ENCODE measurements at places on chromosomes 7 and 10.

DNA sequence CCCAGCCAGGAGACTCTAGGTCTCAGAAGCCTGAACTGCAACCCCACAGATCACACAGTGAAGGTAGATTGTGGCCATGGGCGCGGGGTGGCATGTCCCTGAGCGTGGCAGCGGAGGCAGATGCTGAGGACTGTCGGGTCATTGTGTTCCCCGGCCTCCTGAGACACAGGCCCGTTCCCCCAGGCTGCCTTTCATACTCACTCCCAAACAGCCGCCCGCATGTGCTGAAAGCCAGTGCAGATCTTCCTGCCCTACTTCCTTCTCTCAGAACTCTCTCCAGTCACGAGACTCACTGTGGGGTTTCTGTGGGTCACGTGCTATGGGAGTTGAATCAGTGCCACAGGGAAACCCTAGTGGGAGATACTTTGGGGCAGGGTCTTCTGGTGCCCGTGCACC is 48.0 kb downstream of the ZNF467 start:
- H3K27ac ChIP-seq: no peak overlapping the region
- no peaks in the 10 kb centered on the region for H3K27me3 ChIP-seq
- no peak overlapping the region for H3K4me3 ChIP-seq

GRCh38 chr7:91436655-91437054 is 172.4 kb downstream of the FZD1 start:
- no peak overlapping the region for H3K27ac ChIP-seq
- H3K27me3 ChIP-seq: no peaks in the 10 kb centered on the region
- H3K36me3 ChIP-seq: no peaks in the 10 kb centered on the region
- H3K4me1 ChIP-seq: no peaks in the 10 kb centered on the region
- DNase-seq: no peak
- no peak overlapping the region for H3K4me3 ChIP-seq

- no peaks in the 10 kb centered on the region for H3K27me3 ChIP-seq
- H3K36me3 ChIP-seq: no peaks in the 10 kb centered on the region
- DNase-seq: no peak
- H3K27ac ChIP-seq: no peak overlapping the region
Measured at GRCh38 chr10:7933262-7933661, 115.0 kb downstream of the TAF3 start.

DNA sequence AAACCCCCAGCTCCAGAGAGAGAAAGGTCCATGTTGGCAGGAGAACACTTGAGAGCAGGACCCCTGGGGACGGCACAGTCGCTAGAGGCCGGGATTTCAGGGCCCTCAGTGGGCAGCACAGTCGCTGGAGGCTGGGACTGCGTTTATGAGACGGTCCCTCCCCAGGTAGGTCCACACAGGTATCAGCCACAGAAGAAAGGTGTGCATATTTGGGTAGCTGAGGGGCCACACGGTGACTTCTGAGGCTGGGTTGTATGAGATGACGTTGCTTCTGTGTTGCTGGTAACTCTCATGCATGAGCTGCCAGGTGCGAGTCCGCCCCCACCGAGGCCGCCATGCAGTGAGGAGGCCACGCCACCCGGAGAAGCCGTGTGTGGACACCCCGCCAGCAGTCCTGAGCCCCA is 56.9 kb upstream of the PPP2R2D start:
- H3K4me1 ChIP-seq: no peaks in the 10 kb centered on the region
- DNase-seq: no peak
- no peak overlapping the region for H3K27ac ChIP-seq
- no peak overlapping the region for H3K4me3 ChIP-seq
- H3K27me3 ChIP-seq: peaks cover 20% of the 10 kb centered on the region

- H3K4me1 ChIP-seq: no peaks in the 10 kb centered on the region
- H3K36me3 ChIP-seq: no peaks in the 10 kb centered on the region
- H3K27me3 ChIP-seq: no peaks in the 10 kb centered on the region
- no peak overlapping the region for H3K27ac ChIP-seq
Measured at GRCh38 chr7:146725520-146725919, 608.9 kb downstream of the CNTNAP2 start.

DNA sequence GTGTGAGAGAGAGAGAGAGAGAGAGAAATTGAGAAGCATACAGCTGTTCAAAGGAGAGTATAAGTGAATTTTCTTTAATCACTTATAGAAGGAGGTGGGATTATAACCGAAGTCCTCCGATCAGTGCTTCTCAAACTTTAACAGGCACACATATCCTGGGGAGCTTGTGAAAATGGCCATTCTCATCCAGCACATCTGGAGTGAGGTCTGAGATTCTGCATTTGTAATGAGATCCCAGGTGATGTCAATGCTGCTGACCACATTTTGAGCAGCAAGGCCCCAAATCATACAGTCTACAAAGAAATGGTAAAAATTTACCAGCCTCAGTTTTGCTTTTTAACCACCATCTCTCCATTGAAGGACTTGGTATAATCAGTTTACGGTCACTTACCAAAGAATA is 219.0 kb downstream of the PTEN start:
- no peaks in the 10 kb centered on the region for H3K27me3 ChIP-seq
- DNase-seq: no peak
- peaks cover 4% of the 10 kb centered on the region for H3K4me1 ChIP-seq
- peak overlapping the region; percentile 56 for H3K27ac ChIP-seq

GRCh38 chr7:156578978-156579430 is 61.6 kb upstream of the RNF32 start:
- H3K36me3 ChIP-seq: peaks cover 3% of the 10 kb centered on the region
- no peak overlapping the region for H3K4me3 ChIP-seq
- peaks cover 17% of the 10 kb centered on the region for H3K27me3 ChIP-seq
- peaks cover 4% of the 10 kb centered on the region for H3K4me1 ChIP-seq

DNA sequence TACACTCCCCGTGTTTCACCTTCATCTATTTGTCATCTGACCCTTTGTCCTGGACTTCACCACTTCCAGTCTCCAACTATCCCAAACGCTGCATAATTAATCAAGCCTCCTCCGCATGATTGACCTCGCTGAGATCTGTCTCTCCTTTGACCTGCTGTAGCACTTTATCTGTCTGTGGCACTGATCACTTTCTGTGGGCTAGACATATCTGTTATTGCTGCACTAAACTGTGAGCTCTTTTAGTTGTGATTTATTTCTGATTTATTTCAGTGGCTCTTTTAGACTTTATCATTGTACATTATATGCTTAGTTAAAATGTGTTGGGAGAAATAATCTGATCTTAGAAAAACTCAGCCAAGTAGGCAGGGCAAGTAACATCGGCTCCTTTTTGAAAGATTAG is 91.9 kb upstream of the GATA3 start:
- no peak overlapping the region for H3K4me3 ChIP-seq
- H3K36me3 ChIP-seq: peaks cover 13% of the 10 kb centered on the region
- no peak for DNase-seq
- no peak overlapping the region for H3K27ac ChIP-seq
- no peaks in the 10 kb centered on the region for H3K27me3 ChIP-seq
- peaks cover 8% of the 10 kb centered on the region for H3K4me1 ChIP-seq

DNA sequence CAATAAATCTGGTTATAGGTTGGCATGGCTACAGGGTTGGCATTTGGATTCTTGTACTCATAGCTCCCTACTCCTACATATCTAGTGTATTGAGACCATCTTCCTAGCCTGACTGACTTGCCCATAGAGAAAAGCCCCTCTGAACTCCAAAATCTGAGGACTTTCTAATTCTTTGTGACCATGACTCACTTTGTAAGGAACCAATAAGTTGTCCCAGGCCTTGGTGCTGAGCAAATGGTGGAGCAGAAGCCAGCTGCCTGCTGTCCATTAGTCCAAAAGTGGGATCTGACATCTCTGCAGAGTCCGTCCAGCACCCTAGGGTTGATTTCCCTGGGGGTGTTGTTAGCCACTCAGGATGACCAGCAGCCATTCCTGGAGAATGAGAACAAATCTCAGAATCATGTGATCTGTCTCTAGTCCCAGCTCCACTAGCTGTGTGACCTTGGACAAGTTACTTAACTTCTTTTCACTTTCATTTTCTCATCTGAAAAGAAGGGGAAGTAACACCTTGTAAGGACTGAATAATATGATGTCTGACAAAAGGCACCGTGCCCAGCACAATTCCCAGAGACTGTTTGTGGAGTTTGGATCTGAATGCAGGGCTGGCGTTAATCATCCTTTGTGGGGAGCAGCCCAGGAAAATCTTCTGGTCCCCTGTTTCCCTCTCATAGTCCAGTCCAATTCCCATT is 44.1 kb downstream of the MTURN start:
- DNase-seq: no peak
- H3K27ac ChIP-seq: no peak overlapping the region
- H3K4me3 ChIP-seq: no peak overlapping the region
- peaks cover 4% of the 10 kb centered on the region for H3K4me1 ChIP-seq
- H3K27me3 ChIP-seq: no peaks in the 10 kb centered on the region

GRCh38 chr7:79741684-79742083 is 288.2 kb upstream of the MAGI2 start:
- no peak overlapping the region for H3K4me3 ChIP-seq
- no peaks in the 10 kb centered on the region for H3K36me3 ChIP-seq
- no peak for DNase-seq
- no peak overlapping the region for H3K27ac ChIP-seq

DNA sequence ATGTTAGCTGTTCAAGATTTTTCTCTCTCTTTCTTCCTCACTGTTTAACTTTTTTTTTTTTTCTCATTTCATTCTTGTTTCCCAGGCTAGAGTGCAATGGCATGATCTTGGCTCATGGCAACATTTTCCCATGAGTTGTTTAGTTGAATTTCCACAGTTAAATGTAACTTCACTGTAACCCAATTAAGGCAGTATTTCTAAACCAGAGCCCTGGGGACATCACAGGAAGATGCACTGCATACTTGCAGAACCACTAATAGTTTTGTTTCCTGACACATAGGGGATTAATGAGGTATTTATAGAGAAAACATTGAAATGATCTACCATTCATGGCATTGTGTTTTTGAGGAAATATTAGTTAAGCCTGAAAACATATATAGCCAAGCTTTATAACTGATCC is 795.6 kb upstream of the GHITM start:
- no peak overlapping the region for H3K4me3 ChIP-seq
- no peak overlapping the region for H3K27ac ChIP-seq
- DNase-seq: no peak
- H3K4me1 ChIP-seq: no peaks in the 10 kb centered on the region
- no peaks in the 10 kb centered on the region for H3K27me3 ChIP-seq

DNA sequence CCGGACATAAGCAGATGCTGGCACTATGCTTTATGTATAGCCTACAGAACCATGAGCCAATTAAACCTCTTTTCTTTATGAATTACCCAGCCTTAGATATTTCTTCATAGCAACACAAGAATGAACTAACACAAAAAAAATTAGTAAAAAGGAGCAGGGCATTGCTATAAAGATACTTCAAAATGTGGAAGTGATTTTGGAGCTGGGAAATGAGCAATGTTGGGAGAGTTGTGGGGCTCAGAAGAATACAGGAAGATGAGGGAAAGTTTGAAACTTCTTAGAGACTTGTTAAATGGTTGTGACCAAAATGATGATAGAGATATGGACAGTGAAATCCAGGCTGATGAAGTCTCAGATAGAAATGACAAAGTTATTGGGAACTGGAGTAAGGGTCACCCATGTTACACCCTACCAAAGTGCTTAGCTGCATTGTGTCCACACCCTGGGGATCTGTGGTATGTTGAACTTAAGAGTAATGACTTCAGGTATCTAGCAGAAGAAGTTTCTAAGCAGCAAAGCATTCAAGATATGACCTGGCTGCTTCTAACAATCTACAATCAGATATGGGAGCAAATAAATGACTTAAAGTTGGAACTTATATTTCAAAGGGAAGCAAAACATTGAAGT is 24.2 kb downstream of the PNLIPRP3 start:
- no peak for DNase-seq
- H3K27me3 ChIP-seq: no peaks in the 10 kb centered on the region
- H3K36me3 ChIP-seq: no peaks in the 10 kb centered on the region
- H3K4me3 ChIP-seq: no peak overlapping the region

- H3K4me1 ChIP-seq: peaks cover 14% of the 10 kb centered on the region
- H3K36me3 ChIP-seq: peaks cover 5% of the 10 kb centered on the region
- no peak overlapping the region for H3K4me3 ChIP-seq
- no peaks in the 10 kb centered on the region for H3K27me3 ChIP-seq
Measured at GRCh38 chr7:96219378-96220130, 102.3 kb downstream of the SLC25A13 start.

- no peak overlapping the region for H3K4me3 ChIP-seq
- peaks cover 4% of the 10 kb centered on the region for H3K27me3 ChIP-seq
- H3K4me1 ChIP-seq: peaks cover 9% of the 10 kb centered on the region
Measured at GRCh38 chr7:114051871-114052331, 133.1 kb upstream of the PPP1R3A start.

DNA sequence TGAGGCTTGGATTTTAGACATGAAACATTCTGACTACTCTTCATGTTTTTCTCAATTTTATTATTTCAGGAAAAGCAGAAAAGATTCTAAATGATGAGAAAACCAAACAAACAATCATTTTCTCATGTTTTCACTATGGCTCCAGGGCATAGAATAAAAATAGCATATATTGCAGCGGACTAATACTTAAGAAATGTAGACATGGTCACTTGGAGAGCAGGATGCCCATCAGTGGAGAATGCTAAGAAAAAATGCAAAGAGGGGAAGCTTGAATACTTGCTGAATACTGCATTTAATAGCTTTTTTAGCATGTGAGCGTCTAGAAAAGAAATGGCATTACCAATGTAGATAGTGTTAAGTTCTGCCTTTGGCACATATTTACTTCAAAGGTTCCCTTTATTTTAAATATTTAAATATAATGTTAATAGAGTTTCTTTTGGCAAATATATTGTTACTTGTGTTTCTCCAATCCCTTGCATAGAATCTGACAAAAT is 107.9 kb downstream of the PPP1R17 start:
- no peaks in the 10 kb centered on the region for H3K27me3 ChIP-seq
- no peaks in the 10 kb centered on the region for H3K4me1 ChIP-seq
- H3K27ac ChIP-seq: no peak overlapping the region
- DNase-seq: no peak

- no peaks in the 10 kb centered on the region for H3K36me3 ChIP-seq
- H3K27me3 ChIP-seq: peaks cover 35% of the 10 kb centered on the region
- DNase-seq: no peak
- no peak overlapping the region for H3K4me3 ChIP-seq
- H3K27ac ChIP-seq: no peak overlapping the region
- peaks cover 3% of the 10 kb centered on the region for H3K4me1 ChIP-seq
Measured at GRCh38 chr10:22500656-22501340, 155.5 kb downstream of the SPAG6 start.

DNA sequence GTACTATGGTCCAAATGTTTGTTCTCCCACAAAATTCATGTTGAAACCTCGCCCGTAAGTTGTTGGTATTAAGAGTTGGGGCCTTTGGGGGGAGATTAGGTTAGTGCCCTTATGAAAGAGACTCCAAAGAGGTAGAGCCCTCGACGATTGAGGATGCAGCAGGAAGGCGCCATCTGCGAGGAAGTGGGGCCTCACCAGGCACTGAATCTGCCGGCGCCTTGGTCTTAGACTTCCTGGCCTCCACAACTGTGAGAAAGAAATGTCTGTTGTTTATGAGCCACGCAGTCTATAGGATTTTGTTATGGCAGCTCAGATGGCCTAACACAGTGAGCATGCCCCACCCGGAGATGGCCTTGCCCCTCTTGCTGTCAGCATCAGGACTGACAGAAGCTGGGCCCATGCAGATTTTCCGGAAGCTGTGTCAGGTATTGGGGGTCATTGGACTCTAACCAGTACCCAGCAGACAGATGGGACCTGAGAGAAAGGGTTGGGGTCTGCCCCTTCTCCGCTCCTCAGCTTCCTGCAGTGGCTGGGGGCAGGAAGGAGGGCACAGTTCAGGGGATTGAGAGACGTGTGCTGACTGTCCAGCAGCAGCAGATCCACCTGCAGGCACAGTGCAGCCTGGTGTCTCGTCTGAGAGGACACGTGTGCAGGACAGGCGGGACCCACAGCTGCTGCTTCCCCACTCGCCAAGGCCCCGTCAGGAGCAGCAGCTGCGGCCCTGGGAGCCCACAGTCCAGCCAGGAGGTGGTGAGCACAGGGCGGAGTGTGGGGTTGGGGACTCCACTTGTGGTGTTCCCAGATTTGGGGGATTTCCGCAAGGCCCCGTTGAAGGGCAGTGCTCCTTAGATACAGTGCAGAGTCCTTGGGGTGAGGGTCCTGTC is 47.8 kb downstream of the MGMT start:
- H3K4me3 ChIP-seq: no peak overlapping the region
- H3K27me3 ChIP-seq: no peaks in the 10 kb centered on the region
- no peak for DNase-seq
- H3K4me1 ChIP-seq: peaks cover 9% of the 10 kb centered on the region
